ENCODE measurements at places on chromosomes 16 and 17. TPM values are rescaled to one million over a fixed set of nuclear protein-coding genes. Genes with fewer than 3 reads are reported as not detected.

The MYOCD gene
- total RNA-seq: not detected

The ORC6 gene
- total RNA-seq: 28.3 TPM

The SLC12A3 gene
- total RNA-seq: not detected

The CD19 gene
- 0.83 TPM for total RNA-seq

The KRT40 gene
- total RNA-seq: not detected

The CDH1 gene
- 0.58 TPM for total RNA-seq

The USB1 gene
- 47.4 TPM for total RNA-seq

The CBLN1 gene
- not detected for total RNA-seq

The TBC1D3I gene
- 0.88 TPM for total RNA-seq

The GNG13 gene
- total RNA-seq: not detected

The CAPNS2 gene
- not detected for total RNA-seq

The MMP25 gene
- 60.4 TPM for total RNA-seq

The LDHD gene
- total RNA-seq: not detected

The TBC1D3H gene
- not detected for total RNA-seq

The TXNDC17 gene
- 52.7 TPM for total RNA-seq

The LPCAT2 gene
- total RNA-seq: 0.30 TPM

The TMEM88 gene
- total RNA-seq: 3.7 TPM

The HOXB4 gene
- 6.4 TPM for total RNA-seq

The ZNF624 gene
- 7.4 TPM for total RNA-seq

The MYH8 gene
- total RNA-seq: not detected

The PPP1R27 gene
- not detected for total RNA-seq

The NCOR1 gene
- 157 TPM for total RNA-seq

The VTN gene
- not detected for total RNA-seq

The SCARF1 gene
- 6.0 TPM for total RNA-seq

The ATP2C2 gene
- total RNA-seq: not detected

The SLC5A10 gene
- not detected for total RNA-seq

The MYH2 gene
- total RNA-seq: not detected

The HOXB1 gene
- not detected for total RNA-seq

The HS3ST3A1 gene
- total RNA-seq: not detected

The DOK4 gene
- 6.4 TPM for total RNA-seq

The SOST gene
- not detected for total RNA-seq

The PLA2G10 gene
- not detected for total RNA-seq

The LGALS9B gene
- 0.79 TPM for total RNA-seq

The TP53TG3D gene
- total RNA-seq: 0.89 TPM

The AXIN1 gene
- total RNA-seq: 30.9 TPM

The TBX6 gene
- total RNA-seq: 2.4 TPM

The QPRT gene
- 7.4 TPM for total RNA-seq

The CRYBA1 gene
- total RNA-seq: not detected

The TNK1 gene
- 6.5 TPM for total RNA-seq

The BICDL2 gene
- 1.6 TPM for total RNA-seq

The SKAP1 gene
- total RNA-seq: 98.8 TPM

The KRTAP4-11 gene
- not detected for total RNA-seq

The EFNB3 gene
- total RNA-seq: not detected

The RAB34 gene
- 7.3 TPM for total RNA-seq

The KRTAP4-6 gene
- not detected for total RNA-seq

The TNP2 gene
- total RNA-seq: not detected

The KRTAP4-9 gene
- total RNA-seq: not detected

The PLEKHH3 gene
- 1.8 TPM for total RNA-seq

The ZFHX3 gene
- 1.1 TPM for total RNA-seq

The OSBPL7 gene
- 50.9 TPM for total RNA-seq
